ENCODE measurements at places on chromosomes 2 and 18. TPM values are rescaled to one million over a fixed set of nuclear protein-coding genes. Genes with fewer than 3 reads are reported as not detected.

PIEZO2 gene
- 25.1 TPM for polyA plus RNA-seq

LGALSL gene
- polyA plus RNA-seq: 20.8 TPM

ACMSD gene
- 0.34 TPM for polyA plus RNA-seq

SERPINB13 gene
- not detected for polyA plus RNA-seq

RANBP2 gene
- polyA plus RNA-seq: 44.5 TPM

RESP18 gene
- 0.46 TPM for polyA plus RNA-seq

KCNG3 gene
- polyA plus RNA-seq: 0.21 TPM

CBLN2 gene
- polyA plus RNA-seq: 11.4 TPM

FHOD3 gene
- 10.5 TPM for polyA plus RNA-seq

DNA sequence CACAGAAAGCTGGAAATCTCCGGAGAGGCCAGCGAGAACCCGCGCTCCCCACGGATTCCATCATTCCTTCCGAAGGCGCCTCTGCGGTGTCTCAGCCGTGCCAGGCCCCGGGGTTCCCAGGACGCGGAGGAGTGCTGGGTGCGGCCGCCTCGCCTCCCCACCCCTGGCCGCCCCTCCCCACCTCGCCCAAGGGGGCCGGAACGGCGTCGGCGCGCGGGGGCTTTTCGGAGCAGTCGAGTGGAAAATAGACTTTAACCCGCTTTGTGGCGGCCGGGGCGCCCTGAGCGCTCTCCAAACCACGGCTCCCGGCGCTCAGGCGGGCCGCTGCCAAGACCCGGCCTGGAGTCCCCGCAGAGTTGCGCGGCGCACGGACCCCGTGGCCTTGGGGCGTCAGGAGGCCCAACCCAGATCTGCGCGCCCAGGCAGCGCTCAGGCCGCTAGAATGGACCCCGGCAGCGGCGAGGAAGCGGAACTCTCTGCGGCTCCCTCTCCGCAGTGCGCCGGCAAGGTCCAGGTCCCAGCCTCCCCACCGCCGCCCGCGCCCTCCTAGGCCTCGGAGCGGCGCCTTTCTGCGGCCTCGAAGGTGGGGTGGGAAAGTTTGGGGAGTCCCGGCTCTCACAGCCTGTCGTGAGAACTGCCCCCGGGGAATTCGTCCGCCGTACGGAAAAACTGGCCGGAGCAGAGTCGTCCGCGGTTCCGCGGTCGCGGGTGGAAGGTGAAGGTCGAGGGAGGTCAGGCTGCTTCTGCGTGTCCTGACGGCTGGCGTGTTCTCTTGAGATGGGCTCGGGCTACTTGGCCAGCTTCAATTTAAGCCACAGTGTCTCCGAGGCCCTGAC, 1.2 kb upstream of the EMX1 start:
- H3K36me3 ChIP-seq: no peaks in the 10 kb centered on the region
- peak overlapping the region; percentile 40 for H3K4me3 ChIP-seq
- peak; percentile 66 for DNase-seq
- H3K27me3 ChIP-seq: peaks cover 92% of the 10 kb centered on the region

DNA sequence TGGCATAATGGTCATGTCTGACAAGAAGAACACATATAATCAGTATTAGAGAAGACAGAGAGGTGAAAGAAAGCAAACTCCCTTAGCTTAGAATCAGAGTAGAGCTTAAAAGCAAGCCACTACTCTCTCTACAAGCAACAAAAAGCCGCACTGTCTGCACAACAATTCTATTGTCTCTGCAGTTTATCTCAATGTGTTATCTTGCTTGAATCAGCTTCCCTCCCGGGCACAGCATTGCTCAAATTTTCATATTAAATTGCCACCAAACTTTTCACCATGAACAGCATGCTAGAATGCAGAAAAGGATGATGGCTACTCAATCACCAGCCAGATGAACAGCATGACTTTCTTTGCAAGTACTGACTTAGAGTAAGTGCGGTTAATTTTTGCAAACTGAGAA, 356.0 kb upstream of the KYNU start:
- H3K27me3 ChIP-seq: no peaks in the 10 kb centered on the region
- no peak overlapping the region for H3K4me3 ChIP-seq
- DNase-seq: no peak
- H3K36me3 ChIP-seq: no peaks in the 10 kb centered on the region
- no peak overlapping the region for H3K27ac ChIP-seq

DNA sequence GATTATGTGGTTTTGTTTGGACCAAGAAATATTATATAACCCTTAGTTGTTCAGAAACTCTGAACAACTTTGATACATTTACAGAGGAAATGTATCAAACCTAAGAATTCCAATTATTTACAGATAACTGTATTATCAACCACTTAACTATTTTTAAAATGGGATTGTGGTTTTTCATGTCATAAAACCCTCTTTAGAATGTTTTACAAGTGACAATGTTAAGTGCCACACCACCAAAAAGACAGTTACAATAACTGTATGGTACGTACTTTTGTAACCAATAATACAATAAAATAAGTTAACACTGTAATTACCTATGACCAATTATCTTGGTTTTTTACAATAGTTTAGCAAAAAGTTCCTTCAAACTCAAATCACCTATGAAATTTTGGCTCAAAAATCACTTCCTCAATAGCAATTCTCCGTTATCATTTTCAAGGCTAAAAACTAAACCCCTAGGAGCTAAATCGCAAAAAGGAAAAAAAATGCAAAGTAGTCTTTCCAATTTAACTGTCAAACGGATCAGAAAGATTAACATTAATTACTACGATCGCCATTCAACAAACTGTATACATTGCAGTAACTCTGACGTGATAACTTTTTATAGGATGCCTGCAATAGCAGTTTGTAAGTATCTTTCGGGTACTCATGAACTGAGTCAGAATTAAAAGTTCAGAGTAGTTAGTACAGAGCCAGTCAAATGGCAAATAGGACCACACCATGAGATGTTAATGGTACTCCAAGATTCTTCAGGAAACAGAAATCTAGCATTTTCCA, 1.5 kb downstream of the ROCK1 start:
- DNase-seq: no peak
- H3K27ac ChIP-seq: peak overlapping the region; percentile 88
- peaks cover 2% of the 10 kb centered on the region for H3K4me1 ChIP-seq
- H3K4me3 ChIP-seq: peak overlapping the region; percentile 69
- no peaks in the 10 kb centered on the region for H3K36me3 ChIP-seq

DNA sequence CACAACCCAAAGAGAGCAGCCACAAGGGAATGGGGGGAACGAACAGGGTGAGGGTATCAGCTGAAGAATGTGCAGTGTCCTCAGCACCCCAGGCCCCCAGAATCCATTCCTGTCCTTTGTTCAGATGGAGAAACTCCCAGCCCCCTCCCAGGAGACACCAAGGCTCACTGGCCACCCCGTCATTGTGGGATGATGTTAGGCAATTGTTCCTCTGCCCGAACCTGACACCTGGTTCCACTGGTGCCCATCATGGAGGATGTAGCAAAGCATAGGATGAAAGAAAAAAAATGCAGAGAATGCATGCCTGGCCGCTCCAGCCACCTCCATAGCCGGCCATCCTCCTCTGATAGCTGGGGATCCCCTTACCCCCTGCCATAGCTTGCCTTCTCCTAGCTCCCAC, 197.3 kb upstream of the TWIST2 start:
- no peak overlapping the region for H3K27ac ChIP-seq
- no peak for DNase-seq
- H3K4me1 ChIP-seq: no peaks in the 10 kb centered on the region
- no peaks in the 10 kb centered on the region for H3K27me3 ChIP-seq

- no peaks in the 10 kb centered on the region for H3K4me1 ChIP-seq
- DNase-seq: no peak
- H3K36me3 ChIP-seq: no peaks in the 10 kb centered on the region
- H3K27ac ChIP-seq: no peak overlapping the region
Observed at GRCh38 chr18:65876310-65876709, 125.5 kb downstream of the CDH7 start.

DNA sequence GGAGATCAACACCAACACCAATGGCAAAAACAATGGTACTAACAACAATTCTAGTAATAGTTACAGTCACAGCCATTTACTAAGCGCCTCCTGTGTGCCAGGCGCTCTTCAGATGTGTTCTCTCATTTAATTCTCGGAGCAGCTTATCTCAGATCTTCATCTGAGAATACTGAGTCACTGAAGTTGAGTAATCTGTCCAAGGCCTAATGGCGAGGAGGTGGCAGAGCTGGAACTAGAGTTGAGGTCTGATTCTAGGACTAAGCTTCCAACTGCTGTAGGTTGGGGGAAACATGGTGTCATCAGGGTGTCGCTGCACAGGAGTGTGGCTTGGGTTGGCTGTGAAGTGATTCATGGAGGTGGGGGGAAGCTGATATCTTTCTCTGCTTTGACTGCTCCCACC, 156.1 kb downstream of the DYSF start:
- no peaks in the 10 kb centered on the region for H3K36me3 ChIP-seq
- no peaks in the 10 kb centered on the region for H3K27me3 ChIP-seq
- H3K27ac ChIP-seq: no peak overlapping the region
- DNase-seq: no peak
- H3K4me3 ChIP-seq: no peak overlapping the region

- no peak overlapping the region for H3K4me3 ChIP-seq
- H3K4me1 ChIP-seq: no peaks in the 10 kb centered on the region
- H3K36me3 ChIP-seq: no peaks in the 10 kb centered on the region
- H3K27me3 ChIP-seq: no peaks in the 10 kb centered on the region
- no peak overlapping the region for H3K27ac ChIP-seq
- no peak for DNase-seq
Observed at GRCh38 chr18:73283788-73284187, 416.0 kb upstream of the NETO1 start.

GRCh38 chr2:98324181-98324580, 22.1 kb upstream of the CNGA3 start:
- no peak overlapping the region for H3K27ac ChIP-seq
- no peak for DNase-seq
- no peaks in the 10 kb centered on the region for H3K27me3 ChIP-seq
- H3K4me3 ChIP-seq: no peak overlapping the region

DNA sequence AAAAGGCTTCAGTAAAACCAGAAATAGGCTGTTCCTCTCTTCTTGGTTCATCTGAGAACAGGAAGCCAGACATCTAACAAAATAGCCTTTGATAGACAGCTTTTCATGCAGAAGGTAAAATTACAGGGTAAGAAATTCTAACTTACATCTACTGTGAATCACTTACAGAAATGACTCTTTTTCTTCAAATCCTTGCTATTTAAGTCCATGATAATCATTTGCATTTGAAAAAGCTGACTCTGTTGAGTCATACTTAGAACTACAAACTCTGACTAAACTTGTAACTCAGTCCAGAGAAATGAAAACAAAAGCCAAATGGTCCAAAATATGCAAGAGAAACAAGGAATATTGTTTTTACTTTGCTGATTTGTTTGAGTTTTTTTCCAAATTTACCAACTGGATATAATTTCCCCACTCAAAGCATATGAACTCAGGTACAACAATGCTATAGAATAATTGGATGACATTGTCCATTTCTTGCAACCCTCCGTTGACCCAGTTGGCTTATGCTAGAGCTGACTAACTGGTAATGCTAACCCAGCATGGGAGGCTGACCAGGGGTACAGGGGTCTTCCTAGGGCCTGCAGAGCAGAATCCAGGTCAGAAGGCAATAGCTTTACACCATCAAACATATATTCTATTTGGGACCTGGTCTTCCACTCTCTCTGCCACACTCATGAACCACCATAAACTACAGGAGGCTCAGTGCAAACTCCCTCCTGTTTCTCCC, 18.8 kb upstream of the MREG start:
- H3K4me3 ChIP-seq: no peak overlapping the region
- no peak overlapping the region for H3K27ac ChIP-seq
- H3K4me1 ChIP-seq: no peaks in the 10 kb centered on the region
- DNase-seq: no peak

DNA sequence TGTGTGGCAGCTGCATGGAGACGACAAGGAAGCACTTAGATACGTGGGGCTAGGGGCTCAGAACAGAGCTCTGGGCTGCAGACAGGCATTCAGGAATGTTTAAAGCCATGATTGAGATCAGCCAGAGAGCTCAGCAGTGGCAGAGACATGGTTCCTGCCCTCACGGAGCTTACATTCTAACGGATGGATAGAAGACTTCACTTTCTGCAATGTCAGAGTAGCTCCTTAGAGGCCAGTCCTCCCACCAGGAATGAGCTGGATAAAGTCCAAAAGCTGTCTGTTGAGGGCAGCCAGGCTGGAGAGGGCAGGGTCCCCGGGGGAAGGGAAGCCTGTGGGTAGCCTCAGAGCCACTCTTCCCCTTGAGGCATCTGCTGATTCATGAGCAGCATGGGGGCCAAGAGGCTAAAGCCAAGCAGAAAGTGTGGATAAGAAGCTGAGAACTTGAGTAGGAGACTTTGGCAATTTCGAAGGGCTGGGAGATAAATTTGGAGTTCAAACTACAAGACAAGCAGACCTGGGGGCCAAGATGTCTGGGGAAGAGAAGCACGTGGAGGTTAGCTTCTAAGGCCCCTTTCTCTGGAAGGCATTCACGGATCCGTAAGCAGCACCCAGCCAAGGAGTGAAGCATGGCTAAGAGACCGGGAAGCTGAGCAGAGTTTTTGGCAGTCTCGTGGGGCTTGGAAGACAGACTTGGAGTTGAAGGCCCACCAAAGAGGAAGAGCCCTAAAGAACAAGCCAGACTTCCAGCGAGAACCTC, 9.7 kb upstream of the CIB4 start:
- peaks cover 5% of the 10 kb centered on the region for H3K27me3 ChIP-seq
- no peak overlapping the region for H3K27ac ChIP-seq
- H3K4me3 ChIP-seq: no peak overlapping the region
- H3K4me1 ChIP-seq: no peaks in the 10 kb centered on the region
- no peaks in the 10 kb centered on the region for H3K36me3 ChIP-seq

DNA sequence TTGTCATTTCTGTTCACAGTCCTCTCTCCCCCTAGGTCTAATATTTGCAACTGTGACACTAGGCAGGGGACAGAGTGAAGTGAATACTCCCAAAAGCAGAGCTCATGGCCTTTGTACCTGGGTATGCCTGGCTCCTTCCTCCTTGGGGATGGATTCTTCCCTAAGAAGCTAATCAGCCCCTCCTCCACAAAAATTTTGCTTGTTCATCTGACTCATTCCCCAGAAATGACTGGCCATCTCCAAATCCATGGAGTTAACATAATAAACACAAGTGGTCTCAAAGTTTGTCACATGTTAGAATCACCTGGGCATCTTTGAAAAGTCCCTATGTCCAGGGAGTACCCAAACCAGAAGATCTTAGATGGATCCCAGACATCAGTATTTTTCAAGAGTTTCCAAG, 65.3 kb downstream of the SUCLG1 start:
- no peak overlapping the region for H3K27ac ChIP-seq
- DNase-seq: no peak
- H3K4me3 ChIP-seq: no peak overlapping the region
- H3K4me1 ChIP-seq: no peaks in the 10 kb centered on the region
- no peaks in the 10 kb centered on the region for H3K27me3 ChIP-seq

GRCh38 chr2:18988631-18989232, 369.7 kb downstream of the OSR1 start:
- no peaks in the 10 kb centered on the region for H3K27me3 ChIP-seq
- H3K36me3 ChIP-seq: no peaks in the 10 kb centered on the region
- H3K4me3 ChIP-seq: no peak overlapping the region
- no peak for DNase-seq
- no peak overlapping the region for H3K27ac ChIP-seq

GRCh38 chr2:270861-271260, 6.1 kb downstream of the ACP1 start:
- H3K27me3 ChIP-seq: no peaks in the 10 kb centered on the region
- no peak for DNase-seq
- H3K4me1 ChIP-seq: peaks cover 5% of the 10 kb centered on the region
- H3K27ac ChIP-seq: no peak overlapping the region
- H3K4me3 ChIP-seq: no peak overlapping the region

GRCh38 chr2:118103951-118104940, 16.0 kb downstream of the INSIG2 start:
- no peaks in the 10 kb centered on the region for H3K4me1 ChIP-seq
- peaks cover 52% of the 10 kb centered on the region for H3K36me3 ChIP-seq
- no peak overlapping the region for H3K27ac ChIP-seq
- H3K27me3 ChIP-seq: no peaks in the 10 kb centered on the region
